ENCODE measurements at places on chromosomes 1 and 21. TPM values are rescaled to one million over a fixed set of nuclear protein-coding genes. Genes with fewer than 3 reads are reported as not detected.

GRCh38 chr1:97392701-97393100 is 528.1 kb downstream of the DPYD start:
- no peak for DNase-seq

HPDL gene
- not detected for total RNA-seq

DNA sequence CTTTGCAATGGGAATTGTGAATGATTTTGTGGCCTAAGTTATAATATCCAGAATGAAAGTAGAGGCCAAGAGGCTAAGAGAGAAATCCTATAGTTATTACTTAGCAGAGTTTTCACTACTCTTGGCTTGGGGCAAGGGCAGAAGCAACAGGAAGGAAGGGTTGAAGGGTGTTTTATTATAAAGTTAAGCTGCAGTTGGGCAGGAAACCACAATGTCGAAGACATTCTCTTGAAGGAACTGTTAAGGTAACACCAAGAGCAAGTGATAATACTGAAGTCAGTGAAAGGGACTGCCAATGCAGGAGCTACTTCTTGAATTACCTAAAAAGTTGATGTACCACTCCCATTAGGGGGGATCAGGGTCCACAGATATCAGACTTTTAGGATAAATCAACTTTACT is 8.3 kb downstream of the XCL2 start:
- no peak for DNase-seq

ST6GALNAC5 gene
- total RNA-seq = 0.62 TPM

PIGK gene
- 28.3 TPM for total RNA-seq

DNA sequence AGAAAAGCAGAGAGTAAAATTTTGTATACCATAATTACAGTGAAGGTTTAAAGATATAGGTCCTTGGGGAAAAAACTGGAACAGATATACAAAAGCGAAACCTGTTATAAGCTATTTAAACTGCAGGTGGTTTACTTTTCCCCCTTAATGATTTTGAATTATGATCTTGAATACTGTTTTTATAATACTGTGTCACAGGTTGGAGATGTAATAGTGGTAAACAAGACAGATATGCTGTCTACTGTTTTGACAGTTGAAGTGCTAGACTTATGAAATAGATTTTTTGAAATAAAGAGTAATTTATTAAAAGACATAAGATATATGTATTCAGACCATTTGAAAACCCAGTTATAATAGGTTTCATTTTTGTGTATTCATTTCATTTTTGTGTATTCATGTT is 129.4 kb downstream of the CD247 start:
- no peak for DNase-seq

DNA sequence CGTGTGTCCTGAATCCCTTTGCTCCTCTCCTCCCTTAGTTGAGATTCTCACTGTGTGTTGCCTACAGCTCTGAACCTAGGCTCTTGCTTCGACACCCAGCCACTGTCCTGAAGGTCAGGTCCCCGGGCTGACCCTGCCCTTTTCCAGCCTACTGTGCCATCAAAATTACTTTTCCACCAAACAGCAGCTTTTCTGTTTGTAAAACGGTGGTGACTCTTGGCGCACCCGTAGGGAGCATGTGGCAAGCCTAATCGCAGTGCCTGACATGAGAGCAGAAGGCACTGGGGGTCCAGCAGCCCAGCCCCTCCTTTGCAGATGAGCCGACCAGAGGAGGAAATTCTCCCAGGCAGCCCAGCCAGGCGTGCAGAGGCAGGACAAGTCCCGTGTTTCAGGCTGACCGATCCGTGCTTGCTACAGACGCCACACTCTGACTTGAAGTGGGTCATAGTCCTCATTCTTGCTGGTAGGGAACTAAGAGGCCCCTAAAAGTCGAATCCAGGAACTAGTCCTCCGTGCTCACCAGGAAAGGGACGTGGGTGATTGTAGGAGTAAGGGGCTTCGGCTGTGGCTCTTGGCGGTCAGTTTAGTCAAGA is 6.8 kb downstream of the GPR137B start:
- no peak for DNase-seq

DNA sequence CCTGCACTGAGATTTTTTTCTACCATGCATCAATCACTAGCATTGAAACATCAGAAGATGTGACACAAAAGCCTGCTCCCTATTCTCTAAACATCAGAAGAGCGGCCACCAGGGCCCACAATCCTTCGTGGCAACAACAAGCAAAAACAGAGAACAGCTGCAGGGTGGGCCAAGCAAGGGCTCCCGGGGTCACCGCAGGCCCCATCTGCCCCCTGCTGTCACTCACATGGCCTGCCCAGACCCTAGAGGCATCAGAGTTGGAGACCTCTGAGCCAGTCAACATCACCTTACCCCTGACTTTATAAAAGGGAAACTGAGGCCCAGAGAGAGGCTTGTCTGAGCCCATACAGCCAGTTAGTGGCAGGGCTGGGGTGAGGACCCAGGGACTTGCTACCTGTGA is 1.8 kb downstream of the LAPTM5 start:
- DNase-seq = no peak

APH1A gene
- total RNA-seq = 58.5 TPM

MANEAL gene
- total RNA-seq = 1.8 TPM

DISC1 gene
- total RNA-seq = 4.3 TPM

KDM5B gene
- 14.6 TPM for total RNA-seq

- peak; percentile 57 for DNase-seq
Observed at GRCh38 chr1:39391691-39392679, 99.5 kb upstream of the BMP8A start.

ENSA gene
- 126 TPM for total RNA-seq

DNA sequence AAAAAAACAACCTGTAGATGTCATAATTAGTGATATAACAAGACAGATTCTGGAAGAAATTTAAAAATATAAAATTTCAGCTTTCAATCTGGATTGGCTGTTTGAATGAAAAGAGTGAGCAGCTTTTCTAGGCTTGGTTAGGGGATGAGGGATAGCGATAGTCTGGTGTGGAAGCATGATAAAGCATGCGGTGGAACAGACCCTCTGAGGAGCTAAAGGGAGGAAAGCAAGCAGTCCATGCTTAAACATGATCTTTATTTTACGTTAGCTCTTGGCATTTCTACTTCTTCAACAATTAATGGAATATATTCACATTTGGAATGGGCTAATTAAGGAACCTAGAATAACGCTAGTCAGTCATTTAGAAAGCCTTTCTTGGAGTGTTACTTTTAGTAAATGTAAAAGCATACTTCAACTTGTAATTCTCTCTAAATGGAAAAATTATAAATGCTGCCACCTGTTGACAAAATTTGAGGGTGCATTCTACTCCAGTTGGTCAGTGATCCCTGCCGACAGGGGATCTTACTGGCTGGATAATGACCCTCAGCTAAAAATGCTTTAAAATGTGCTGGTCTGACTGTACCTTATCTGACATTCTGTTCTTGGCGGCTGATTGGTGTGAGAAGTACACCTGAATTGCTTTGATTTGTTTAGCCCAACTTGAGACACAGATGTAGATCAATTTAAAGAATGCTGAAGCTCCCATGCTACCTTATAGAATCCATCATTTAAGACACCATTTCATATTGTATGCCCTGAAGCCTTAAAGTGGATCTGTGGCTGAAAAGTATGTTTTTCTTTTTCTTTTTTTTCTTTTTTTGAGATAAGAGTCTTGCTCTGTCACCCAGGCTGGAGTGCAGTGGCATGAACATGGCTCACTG is 61.2 kb downstream of the AK4 start:
- no peak for DNase-seq

GRCh38 chr21:38221594-38221993 is 35.2 kb upstream of the KCNJ15 start:
- DNase-seq = no peak

SFN gene
- total RNA-seq = not detected

EIF2D gene
- total RNA-seq = 26.4 TPM

GRCh38 chr1:106398391-106398790 is 658.1 kb upstream of the PRMT6 start:
- no peak for DNase-seq

- no peak for DNase-seq
Observed at GRCh38 chr1:65180977-65181376, 33.0 kb downstream of the AK4 start.

DNA sequence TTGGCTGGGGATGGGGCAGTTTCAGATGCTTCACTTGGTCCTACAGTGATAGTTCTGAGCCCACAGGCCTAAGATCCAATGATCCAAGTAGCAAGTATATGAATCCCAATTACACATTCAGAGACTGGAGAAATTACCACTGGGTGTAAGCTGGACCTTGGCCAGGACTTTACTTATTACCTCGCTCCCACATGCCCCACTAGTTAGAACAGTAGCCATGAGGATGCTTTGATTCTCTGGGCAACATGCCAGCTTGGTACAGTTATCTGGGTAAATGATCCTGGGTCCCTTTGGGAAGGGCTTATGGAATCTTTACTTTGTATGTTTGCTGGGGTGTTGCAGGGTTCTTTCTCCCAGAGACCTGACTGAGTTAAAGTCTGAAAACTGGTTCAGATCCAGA is 5.0 kb upstream of the FCAMR start:
- DNase-seq = no peak

All from left ventricle myocardium superior (tissue), 1 donor.